Heart left ventricle (tissue), 16 donors: ENCODE measurements at places on chromosomes 5 and 9.

- DNase-seq: no peak
Observed at GRCh38 chr9:93255994-93256877, 72.3 kb downstream of the WNK2 start.

DNA sequence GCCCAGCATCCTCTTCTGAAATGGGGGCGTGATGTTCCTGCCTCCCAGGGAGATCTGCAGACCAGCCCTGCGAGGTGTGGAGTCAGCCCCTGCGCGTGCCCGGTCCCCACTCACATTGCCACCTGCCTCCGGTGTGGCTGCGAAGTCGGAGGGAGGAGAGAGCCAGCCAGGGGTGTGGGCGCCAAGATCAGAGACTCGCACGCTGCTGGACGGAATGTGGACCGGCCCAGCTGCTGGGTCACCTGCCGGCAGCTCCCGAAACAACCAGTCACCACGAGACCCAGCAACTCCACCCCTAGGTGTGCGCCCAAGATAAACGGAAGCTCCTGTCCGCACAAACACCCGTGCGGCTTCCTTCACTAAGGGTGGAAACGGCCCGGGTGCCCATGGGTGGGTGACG is 51.1 kb upstream of the EGFL7 start:
- DNase-seq: no peak

GRCh38 chr5:53126521-53126920 is 17.0 kb upstream of the MOCS2 start:
- no peak for DNase-seq

DNA sequence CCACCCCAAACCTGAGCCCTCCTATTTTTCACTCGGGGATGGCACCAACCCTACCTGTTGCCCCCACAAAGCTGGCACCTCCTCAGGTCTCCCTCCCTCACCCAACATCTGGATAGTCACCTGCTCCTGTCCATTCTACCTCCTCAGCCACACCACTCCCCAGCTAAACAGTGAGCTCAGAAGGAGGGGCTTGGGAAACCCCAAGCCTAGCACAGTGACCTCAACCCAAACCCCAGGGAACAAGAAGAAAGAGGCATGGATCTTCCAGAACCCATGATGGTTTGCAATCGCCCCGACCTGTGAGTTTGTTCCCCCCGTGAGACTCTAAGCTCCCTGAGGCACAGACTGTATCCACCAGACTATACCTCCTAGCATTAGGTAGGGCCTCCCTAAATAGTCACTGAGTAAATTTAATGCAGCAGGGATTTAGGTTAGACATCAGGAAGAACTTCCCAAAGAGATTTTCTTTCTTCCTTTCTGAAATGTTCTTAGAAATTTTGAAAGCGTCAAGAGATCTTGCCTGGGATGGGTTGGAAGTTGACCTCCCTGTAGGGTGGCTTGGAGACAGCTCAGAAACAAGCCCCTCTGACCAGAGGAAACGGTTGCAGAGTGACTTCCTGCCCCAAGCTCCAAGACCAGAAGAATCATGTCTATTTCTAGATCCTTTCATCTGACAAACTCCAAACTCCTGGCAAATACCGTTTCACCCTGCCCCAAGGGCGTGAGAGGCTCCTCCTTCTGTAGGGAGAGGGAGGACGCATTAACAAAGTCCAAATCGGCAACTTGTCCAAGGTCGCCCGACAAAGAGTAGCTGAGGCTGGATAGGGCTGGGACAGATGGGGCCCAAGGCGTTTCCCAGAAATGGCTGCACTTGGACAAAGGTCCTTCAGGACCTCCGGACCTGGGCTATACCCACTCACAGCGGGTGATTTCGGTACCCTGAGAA is 4.1 kb downstream of the FIBCD1 start:
- DNase-seq: no peak

GRCh38 chr9:123965801-123966686 is 36.1 kb upstream of the DENND1A start:
- no peak for DNase-seq

DNA sequence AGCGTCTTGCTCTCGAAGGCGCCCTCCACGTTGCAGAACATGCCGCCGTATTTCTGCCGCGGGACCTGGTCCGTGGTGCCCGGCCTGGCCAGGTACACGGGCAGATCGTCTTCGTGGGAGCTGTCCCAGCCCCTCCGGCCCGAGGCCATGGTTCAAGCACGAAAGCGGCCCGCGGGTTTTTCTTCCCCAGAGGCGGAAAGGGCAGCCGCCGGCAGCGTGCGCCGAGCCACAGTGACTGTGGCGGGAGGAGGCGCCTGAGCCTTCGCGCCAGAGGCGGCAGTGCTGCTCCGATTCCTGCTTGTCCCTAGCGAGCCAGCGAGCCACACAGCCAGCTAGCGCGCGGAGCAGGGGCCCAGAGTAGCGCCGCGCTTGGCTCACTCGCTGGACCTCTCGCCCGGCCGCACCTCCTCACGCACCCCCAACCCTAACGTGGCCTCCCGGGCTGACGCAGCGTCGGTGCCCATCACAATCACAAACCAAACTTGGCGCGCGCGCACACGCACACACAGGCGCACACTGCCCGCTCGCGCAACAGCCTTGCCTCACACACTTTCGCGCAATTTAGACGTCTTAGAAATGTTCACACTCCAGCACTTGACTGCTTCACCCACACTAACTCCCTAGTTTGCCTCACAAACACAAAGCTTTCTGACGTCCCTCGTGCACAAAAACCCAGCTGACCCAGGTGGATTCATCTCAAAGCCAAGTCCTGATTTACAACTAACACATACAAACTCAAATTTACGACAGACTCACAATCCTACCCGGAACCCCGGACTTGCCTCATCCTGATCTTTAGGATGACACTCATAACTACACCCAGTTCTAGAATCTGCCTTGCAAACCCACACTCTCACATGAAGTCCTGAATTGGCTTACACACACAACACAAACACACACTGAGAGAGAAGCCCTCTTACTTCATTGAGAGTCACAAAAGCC is at the start of gene DPYSL3:
TSS of gene DPYSL3 (minus strand) at position 359 of the 942 bp plus-strand sequence. CDS start at position 149, 210 bp downstream.
- DNase-seq: peak; percentile 72

- DNase-seq: no peak
Observed at GRCh38 chr5:151597749-151598148, 6.6 kb upstream of the FAT2 start.

GRCh38 chr5:109516390-109516789 is 106.6 kb upstream of the PJA2 start:
- DNase-seq: no peak

DNA sequence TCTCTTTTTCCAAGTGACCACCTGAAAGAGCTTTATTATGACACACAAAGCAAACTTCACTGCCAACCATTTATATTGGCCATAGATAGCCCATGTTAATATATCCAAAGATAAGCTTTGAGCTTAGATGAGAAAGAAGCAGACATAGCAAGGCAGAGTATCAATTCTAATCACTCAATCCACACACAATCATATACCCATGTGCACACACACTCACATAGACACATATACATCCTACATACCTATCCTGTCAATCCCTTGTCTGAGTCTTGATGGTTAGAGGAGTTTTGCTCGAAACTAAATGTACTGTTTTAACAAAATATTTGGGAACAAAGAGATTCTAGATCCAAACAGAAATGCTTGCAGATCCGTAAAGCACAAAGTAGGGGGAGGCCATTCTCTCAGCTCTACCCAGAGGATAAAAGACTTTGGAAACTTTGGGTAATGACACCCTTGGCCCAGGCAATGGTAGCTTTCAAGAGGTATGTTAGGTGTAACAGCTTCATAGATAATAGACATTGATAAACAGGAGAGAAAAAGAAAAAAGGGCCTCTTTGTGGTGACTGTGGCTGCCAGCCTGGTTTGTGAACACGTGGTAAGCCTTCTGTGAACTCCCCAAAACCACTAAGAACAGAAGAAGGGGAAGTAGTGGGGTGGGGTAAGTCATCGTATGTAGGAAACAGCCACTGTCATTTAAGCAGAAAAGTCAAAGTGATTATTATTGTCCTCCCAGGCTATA is 121.6 kb downstream of the TLR4 start:
- peak; percentile 38 for DNase-seq

- DNase-seq: no peak
Observed at GRCh38 chr5:126656401-126657007, 55.8 kb downstream of the PHAX start.

- no peak for DNase-seq
Observed at GRCh38 chr5:68245319-68245718, 29.8 kb downstream of the PIK3R1 start.

- no peak for DNase-seq
Observed at GRCh38 chr5:36397901-36398536, 96.3 kb upstream of the RANBP3L start.

DNA sequence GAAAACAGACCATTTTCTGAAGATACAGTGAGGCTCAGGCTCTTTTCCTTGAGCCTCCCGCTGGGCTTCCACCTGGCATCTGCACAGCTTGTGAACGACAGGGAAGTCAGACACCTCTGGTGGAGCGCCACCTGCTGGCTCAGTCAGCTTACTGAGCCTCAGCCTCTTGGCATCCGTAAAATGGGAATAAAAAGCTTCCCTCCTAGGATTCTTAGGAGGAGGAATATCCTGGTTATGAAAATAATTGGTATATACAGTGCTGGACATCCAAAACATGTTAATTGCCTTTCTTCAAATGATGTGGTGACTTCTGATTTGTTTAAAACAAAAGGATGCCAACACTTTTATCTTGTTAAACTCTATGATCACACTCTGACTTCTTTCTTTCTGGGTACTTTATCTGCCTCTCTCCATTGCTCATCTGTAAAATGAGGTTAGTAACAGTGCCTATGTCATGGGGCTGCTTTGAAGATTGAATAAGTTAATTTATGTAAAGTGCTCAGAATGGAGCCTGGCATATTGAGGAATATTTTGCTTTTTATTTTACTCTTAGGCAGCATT is 67.5 kb downstream of the MAMDC2 start:
- DNase-seq: peak; percentile 76

- no peak for DNase-seq
Observed at GRCh38 chr5:76546497-76547102, 76.6 kb downstream of the F2RL2 start.

DNA sequence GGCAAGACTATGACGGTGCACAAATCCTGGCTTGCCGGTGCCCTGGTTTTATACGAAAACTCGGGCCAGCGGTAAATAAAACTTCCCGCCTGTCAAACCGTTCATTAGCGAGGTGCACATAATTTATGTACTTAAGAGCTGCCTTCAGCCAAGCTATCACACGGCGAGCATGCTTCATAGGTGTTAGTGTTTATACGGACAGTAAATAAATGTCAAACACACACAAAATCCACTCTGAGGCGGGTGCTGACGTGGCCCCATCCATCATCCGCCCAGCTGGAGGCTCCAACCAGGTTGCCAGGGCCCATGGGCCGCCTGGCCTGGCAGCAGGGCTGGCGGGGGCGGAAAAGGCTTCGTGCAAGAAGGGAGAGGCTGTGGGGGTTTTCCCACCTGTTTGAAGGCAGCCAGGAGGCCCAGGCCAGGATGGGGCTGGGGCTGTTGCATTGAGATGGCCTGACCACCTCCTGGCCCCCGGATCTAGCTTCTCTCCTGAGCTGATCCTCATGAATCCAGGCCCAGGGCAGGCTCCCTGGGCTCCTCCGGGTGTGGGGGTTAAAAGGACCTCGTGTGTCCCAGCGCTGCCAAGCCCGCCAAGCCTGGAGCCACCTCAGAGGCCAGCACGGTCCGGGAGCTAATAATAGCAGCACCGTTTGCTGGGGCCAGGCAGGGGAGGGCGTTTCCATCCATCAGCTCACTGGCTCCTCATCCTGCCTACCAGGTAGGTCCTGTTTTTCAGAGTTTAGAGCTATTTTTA is 43.2 kb downstream of the BARX1 start:
- DNase-seq: no peak

GRCh38 chr5:122464191-122464590 is 152.2 kb downstream of the SNCAIP start:
- DNase-seq: no peak

DNA sequence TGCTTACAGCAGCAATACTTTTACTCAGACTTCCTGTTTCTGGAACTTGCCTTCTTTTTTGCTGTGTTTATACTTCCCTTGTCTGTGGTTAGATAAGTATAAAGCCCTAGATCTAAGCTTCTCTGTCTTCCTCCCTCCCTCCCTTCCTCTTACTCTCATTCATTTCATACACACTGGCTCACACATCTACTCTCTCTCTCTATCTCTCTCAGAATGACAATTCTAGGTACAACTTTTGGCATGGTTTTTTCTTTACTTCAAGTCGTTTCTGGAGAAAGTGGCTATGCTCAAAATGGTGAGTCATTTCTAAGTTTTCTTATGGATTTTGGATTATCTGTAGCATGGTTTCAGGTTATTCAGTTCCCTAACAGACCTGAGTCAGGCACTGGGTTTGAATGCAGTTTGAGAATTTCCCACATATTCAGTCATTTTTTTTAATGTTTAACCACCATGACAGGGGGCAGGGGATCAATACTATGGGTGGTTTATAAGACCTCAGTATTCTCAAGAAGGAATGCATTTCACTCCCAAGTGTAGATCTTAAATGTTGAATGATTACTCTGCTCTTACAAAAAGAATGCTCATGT is at the start of gene IL7R:
TSS of gene IL7R (plus strand) at position 127 of the 587 bp plus-strand sequence. CDS start at position 214, 87 bp downstream.
- no peak for DNase-seq

DNA sequence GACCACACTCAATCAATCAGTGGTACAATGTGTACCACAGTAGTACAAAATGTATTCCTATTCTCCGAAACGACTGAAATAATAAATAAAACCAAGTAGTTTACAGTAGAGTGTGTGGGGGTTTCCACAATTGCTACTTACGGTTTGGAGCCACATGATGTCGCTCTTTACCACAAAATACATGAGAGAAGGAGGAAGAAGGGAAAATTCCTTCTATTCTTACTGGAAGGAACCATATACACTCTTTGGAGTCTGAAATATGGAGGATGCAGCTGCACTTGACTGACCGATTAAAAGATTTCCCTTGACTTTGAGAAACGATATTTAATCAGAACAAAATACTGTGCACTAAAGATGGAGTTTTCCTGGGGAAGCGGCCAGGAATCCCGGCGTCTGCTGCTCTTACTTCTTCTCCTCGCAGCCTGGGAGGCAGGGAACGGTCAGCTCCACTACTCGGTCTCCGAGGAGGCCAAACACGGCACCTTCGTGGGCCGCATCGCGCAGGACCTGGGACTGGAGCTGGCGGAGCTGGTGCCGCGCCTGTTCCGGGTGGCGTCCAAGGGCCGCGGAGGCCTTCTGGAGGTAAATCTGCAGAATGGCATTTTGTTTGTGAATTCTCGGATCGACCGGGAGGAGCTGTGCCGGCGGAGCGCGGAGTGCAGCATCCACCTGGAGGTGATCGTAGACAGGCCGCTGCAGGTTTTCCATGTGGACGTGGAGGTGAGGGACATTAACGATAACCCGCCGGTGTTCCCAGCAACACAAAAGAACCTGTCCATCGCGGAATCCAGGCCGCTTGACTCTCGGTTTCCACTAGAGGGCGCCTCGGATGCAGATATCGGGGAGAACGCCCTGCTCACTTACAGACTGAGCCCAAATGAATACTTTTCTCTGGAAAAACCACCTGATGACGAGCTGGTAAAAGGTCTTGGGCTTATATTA is at the start of gene PCDHA4:
TSS of gene PCDHA4 (plus strand) at position 235 of the 942 bp plus-strand sequence.
- DNase-seq: no peak

DNA sequence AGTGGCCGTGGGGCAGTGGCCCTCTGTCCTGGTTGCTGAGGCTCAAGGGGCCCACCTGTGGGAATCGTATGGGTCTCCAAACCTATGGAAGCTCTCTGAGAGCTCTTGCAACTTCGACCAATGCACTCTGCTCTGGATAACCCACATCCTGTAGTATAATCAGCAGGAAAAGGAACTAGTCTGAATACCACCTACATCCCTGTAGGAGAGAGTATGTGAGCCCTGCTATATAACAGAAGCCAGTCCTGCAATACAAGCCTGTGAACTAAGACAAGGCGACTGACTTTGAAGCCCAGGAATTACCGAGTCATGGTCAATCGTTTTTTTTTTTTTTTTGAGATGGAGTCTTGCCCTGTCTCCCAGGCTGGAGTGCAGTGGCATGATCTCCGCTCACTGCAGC is 29.8 kb upstream of the BICD2 start:
- no peak for DNase-seq
